Peyer's patch (tissue), 4 donors: ENCODE measurements at places on chromosomes 5 and 9.
A peak's percentile ranks its signal among the peaks of the same experiment; 100 is the strongest.

DNA sequence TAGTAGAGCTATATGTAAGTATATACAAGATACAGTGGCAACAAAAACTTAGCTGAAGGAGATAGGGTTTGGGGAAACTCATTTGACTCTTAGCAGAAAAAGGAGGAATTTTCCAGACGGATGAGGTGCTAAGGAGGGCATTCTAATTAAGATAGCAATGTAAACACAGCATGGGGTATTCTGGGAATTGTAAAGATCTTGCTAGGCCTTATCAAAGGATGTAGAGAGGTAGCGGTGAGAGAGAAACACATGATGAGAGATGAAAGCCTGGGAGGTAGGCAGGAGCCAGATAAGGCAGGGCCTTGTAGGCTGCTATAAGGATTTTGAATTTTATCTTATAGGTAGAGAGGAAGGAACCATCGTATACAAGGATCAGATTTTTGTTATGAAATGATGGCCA, 106.6 kb upstream of the KCNN2 start:
- no peak for DNase-seq

- DNase-seq = no peak
Observed at GRCh38 chr5:158998793-158999325, 100.9 kb downstream of the EBF1 start.

GRCh38 chr9:99778308-99778707, 43.4 kb upstream of the NR4A3 start:
- DNase-seq = no peak

DNA sequence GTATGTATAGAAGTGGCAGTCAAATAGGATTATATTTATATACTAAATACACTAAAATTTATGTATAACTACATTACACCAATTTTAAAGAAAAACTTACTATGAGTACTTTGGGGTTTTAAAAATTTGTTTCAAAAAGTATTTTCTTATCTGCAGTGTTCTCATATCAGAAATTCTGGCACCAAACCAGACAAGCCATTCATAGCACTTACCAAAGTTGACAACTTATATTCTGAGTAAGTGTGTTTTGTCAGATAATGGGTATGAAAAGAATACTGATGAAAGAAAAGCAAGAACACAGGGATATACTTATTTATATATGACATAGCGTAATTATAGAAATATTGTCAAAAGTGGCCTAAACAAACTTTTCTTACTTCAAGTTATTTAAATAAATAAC, 67.5 kb downstream of the SPEF2 start:
- no peak for DNase-seq

GRCh38 chr5:4628645-4629385, 511.3 kb upstream of the ADAMTS16 start:
- DNase-seq = no peak

- peak; percentile 49 for DNase-seq
Observed at GRCh38 chr9:97437051-97437600, 25.2 kb downstream of the TDRD7 start.

GRCh38 chr5:143559586-143560109, 156.2 kb upstream of the NR3C1 start:
- no peak for DNase-seq

DNA sequence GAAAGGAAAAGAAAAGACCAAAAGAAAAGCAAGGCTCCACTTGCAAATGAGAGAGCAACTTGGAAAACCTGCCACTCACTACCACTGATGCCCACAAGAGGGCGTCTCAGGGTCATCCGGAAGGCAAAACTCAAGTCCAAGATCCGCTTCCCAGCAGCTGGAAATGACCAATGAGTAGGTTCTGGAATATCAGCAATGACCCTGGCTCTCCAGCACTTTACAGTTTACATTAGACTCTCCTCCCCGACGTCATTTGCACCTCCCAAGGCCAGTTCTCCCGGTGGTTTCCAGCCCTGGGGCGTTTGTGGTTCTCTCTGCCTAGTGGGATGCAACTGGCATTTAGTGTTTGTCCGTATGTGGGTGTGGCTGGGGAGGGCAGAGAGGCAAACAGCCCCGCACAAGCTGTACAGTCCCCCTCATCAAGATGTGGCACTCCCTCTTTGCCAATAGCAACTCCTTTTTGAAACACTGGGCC, 193.8 kb upstream of the ZNF618 start:
- DNase-seq = peak; percentile 47

DNA sequence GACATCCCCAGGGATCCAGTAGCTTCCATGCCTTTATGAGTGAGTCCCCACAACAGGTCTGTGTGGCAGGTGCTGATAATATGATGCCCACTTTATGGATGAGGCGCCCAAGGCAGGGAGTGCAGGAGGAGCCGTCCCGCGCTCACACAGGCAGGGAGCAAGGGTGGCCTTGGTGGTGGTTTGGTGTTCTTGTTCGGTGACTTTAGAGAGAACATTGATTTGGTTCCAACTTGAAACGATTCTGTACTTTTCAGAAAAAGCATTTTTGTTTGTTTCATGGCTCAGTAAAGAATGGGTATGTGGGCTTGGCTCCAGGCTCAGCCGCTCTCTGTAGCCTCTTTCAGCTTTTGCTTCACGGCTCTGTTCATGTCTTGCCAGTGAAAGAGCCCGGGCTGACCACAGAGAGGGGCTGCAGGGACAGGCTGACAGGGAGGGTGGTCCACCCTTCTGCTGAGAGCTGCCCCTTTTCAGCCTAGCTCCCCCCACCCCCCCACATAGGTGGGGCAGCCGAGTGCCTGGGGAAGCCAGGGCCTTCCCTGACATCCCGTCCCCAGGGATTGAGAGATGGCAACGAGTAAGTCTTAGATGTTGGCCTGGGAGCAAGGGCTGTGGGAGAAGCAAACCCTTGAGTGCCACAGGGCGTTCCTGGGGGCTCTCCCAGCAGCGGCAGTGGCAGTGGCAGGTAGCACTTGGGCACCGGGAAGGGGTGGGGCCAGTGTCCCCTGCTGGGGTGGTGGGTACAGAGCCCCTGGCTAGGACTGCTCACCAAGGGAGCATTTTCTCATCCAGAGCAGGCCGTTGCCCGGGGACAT, 28.0 kb downstream of the NCS1 start:
- DNase-seq = no peak

DNA sequence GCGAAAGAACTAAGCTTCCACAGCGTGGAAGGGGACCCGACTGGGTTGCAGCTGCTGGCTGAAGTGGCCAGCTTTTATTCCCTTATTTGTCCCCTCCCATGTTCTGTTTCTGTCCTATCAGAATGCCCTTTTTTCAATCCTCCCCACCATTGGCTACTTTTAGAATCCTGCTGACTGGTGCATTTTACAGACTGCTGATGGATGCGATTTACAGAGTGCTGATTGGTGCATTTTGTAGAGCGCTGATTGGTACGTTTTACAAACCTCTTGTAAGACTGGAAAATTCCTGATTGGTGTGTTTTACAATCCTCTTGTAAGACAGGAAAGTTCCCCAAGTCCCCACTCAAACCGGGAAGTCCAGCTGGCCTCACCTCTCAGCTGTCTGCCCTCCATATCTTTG, 50.7 kb downstream of the KLF9 start:
- DNase-seq = no peak

DNA sequence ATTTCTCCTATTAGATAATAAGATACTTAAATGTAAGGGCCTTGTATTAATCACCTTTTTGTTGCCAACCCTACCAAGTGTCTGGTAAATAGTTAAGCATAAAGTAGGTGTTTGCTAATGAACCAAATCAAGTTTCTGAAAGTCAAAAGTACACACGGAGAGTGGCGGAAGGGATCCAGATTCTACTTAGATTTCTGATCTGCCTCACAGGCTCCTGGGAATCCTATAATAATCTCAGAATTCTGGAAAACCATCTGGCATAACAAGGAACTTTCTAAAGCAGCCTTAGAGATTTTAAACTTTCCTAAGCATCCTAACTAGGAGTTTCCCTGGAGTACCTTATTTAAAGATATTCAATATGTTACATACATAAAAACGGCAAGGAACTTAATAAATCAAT, 363.2 kb upstream of the SMC2 start:
- DNase-seq = no peak

DNA sequence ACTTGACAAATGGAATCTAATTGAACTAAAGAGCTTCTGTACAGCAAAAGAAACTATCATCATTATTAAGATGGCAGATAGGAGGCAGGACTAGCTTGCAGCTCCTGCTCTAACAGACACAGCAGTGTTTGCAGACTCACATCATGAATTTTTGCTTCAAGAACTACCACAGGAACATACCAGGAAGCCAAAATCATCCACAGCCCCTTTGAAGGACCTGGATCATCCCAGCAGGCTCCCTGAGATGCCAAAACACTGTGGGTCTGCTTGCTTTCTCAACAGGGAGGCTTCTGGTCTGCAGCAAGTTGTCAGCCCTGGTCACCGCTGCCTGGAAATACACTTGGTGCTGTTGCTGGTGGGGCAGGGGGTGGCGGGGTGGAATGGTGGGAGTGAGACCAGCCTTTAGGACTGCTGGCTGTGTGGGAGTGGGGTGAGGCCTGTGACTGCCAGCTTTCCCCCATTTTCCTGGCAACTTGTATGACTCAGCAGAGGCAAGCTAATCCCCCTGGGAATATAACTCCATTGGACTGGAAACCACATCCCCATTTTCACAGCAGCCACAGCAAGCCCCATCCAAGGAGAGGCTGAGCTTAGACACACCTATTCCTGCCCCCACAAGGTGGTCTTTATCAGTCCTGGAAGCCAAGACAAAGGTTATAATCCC, 533.8 kb upstream of the CYLC2 start:
- DNase-seq = no peak

- no peak for DNase-seq
Observed at GRCh38 chr5:52893105-52893504, 96.0 kb upstream of the ITGA2 start.

DNA sequence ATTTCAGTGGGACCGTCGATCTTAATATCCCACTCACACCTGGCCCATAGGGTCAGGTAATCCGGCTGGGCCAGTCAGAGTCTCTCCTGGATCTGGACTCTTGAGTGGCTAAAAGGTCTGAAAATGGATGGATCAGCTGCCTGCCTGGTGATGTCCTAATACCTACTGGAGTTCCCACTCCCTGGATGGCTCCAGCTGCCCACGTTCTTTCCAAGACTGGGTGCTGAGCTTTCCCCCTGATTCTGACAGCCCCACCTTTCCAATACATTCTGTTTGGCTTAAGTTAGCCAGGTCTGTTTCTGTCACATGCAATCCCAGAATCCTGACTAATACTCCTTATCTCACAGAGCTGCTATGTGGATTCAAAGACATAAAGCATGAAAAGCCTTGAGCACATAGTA, 10.2 kb downstream of the SH3PXD2B start:
- peak; percentile 29 for DNase-seq
